Retinal pigment epithelial cell (primary cell): ENCODE measurements at places on chromosomes 7 and 10.

GRCh38 chr7:72924386-72924732, 536 bp upstream of the POM121 start:
- DNase-seq = no peak

DNA sequence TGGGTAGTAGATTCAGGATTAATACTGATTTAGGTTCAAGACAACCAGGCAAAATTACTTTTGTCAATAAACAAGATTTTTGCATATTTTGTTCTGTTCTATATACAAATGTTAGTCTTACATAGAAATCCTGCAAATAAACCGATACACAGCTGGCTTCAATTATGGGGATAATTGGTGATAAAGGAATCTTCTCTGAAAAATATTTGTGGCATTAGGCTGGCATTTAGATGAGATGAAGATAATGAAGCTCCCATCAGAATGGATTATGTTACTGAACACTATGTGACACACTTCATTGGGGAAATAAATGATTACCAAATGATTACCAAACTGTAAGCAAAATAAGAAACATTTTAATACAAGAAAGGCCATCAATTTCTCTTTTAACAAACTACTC, 65.8 kb downstream of the NT5C2 start:
- DNase-seq = no peak

- DNase-seq = no peak
Observed at GRCh38 chr10:32317795-32318357, 29.1 kb downstream of the EPC1 start.

DNA sequence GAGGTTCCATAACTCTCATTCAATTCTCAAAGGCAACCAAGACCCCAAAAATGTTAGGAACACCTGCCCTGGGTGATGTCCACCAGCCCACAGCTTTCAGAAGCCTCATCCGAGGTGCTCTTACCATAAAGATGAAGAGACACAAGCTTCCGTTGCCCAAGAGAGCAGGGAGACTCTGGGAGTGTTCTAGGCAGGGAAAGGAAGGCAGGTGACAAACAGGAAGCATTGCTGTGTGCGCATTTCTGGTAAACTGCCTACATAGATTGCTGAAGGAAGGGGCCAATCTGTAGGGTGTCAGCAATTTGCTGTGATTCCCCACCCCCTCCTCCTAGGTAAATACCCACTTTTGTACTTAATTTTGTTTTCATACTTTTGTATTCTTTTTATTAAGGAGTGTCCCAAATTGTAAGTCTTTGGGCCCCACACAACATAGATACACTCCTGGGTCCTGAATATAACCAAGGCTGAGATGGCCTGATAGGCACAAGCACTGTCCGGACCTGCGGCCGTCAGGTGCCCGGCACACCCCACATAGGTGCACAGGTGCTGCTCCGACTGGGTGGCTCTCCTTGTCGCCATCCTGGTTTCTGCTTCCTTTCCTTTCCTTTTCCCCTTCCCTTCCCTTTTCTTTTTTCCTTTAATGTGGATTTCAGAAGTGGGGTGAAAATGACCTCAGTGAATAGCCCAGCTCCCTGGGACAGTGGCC, 51.4 kb upstream of the SMNDC1 start:
- DNase-seq = no peak

DNA sequence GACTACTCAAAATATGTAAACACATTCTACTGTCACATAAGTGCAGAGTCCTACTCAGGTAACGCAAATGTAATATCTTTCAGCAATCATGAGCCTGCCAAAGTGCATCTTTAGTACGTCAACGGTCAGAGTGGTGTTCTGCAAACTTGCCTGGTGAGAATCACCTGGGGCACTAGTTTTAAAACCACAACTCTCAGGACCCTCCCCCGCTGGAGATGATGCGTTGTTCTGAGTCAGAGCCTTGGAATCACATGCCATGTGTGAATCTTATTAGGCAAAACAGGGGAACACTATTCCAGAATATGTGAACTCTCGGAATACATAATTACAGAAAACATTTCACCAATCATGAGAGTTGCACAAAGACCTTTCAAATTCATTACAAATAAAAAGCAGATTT, 115.7 kb downstream of the TPK1 start:
- DNase-seq = peak; percentile 20

DNA sequence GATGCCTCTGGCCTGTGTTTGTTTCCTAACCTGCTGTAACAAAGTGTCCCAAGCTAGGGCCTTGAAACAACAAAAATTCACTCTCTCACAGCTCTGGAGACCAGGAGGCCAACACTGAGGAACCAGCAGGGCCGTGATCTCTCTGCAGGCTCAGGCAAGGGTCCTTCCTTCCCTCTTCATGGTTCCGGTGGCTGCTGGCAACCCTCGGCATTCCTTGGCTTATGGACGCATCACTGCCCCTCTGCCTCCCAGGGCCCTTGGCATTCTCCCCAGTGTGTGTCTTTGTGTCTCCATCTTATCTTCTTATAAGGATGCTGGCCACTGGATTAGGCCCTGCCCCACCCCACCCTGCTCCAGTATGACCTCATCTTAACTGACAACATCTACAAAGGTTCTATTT, 17.0 kb downstream of the CNPY1 start:
- no peak for DNase-seq

- DNase-seq = no peak
Observed at GRCh38 chr7:122383934-122384333, 79.4 kb upstream of the FEZF1 start.

DNA sequence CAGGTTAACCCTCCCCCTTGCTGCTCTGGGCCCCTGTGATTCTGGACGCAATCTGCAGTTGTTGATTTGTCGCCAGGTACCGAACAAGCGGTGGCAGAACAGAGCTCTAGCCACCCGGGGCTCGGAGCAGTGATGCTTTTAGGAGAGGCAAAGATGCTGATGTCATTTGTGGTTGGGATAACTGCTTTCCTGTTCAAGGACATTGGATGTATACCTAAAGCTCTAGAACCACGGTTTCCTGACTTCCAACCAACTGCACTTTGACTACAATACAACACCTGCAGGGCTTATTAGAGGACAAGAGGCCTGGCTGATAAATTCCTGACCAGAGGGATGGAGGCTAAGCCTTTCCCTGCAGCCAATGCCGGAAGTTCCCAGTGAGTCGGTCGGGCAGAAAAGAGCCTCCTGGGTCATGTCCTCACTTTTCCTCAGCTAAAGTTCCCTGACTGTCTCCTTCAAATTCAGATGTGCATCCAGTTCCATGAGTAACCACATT, 6.5 kb upstream of the RBM20 start:
- no peak for DNase-seq
